Activated naive CD8-positive, alpha-beta T cell treated with anti-CD3 and anti-CD28 coated beads, Interleukin-2, amount 50 U/mL, for 16 hours (primary cell): ENCODE measurements at places on chromosomes 12 and 14.

- DNase-seq = no peak
Measured at GRCh38 chr12:71552728-71553501, 110.7 kb downstream of the ZFC3H1 start.

DNA sequence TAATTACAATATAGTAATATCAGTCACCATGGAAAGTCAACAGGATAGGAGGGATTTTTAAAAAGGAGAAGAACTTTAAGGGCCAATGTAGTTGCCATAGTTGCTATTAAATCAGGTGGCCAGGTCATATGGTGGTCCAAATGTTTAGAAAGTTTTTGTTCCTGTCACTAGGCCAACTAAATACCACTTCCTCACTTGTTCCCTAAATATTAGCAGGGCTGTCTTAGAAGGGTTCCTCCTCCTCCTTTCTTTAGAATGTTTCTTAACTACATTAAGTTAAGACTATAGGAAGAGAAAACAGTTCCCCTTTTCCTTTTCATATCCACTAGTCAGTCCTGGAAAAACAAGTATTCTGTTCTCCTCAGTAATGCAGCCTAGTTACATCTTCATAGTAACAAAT is 50.3 kb downstream of the MON2 start:
- no peak for DNase-seq

DNA sequence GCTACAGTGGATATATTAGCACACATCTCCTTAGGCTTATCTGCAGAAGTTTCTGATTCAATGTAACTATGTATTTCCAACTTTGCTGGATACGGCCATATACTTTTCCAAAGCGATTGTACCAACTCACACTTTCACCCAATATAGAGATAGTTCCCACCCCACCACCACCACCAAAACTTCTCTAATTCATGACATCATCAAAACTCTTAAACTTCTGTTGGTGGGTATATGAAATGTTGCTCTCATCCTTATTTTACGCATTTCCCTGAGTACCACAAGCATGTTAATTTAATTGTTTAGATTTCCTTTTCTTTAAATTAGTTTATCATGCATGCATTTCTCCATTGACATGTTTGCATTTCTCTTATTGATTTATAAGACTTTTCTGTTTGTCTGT is 95.6 kb downstream of the PRKD1 start:
- DNase-seq = no peak

GRCh38 chr12:13045816-13046215 is 1.6 kb downstream of the FAM234B start:
- no peak for DNase-seq

DNA sequence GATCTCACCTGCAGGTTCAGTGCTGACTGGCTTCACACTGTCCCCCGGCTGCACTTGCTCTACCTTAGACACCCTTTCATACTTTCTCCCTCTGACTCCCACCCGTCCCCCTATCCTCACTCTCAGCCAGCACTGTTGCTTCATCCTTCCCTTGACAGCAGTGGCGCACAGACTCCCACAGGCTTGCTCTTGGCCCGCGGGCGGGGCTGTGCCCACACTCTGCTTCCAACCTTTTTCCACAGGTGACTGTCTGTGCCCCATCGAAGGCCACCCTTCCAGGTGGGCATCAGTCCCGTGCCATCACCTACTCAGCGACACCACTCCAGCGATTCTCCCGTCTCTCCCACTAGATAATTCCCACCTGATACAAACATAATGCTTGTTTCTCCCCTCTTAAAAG is 1.0 kb upstream of the RPS6KL1 start:
- DNase-seq = no peak

DNA sequence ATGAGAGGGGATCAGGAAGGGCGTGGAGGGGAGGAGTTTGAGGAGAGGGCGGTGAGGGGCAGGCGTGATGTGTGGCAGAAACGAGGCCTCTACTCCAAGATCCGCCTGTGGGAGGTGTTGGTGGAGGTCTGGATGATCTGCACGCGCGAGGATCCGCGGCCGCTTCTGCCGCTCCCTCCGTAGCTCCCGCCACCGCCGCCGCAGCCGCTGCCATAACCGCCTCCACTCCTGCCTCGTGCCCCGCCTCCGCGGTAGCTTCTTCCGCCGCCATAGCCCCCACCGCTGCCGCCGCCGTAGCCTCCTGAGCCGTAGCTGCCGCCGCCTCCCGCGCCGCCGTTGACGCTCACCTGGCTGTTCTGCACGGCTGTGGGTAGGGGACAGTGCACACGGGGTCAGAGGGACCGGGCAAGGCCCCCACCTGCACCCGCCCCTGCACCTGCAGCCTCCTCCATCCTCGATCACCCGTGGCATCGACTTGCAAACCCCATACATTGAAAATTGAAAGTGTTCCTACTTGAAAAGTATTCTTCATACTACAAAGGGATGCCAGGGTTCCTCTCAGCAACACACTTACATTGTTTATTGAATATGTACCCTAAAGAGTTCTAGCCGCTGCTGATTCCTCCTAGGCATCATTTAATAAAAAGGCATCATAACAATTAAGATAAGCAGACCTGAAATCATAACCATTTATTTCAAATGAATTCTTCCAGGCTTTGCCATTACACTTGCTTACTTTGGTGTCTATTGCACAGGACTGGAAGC is 11.1 kb upstream of the KRT1 start:
- peak; percentile 21 for DNase-seq

DNA sequence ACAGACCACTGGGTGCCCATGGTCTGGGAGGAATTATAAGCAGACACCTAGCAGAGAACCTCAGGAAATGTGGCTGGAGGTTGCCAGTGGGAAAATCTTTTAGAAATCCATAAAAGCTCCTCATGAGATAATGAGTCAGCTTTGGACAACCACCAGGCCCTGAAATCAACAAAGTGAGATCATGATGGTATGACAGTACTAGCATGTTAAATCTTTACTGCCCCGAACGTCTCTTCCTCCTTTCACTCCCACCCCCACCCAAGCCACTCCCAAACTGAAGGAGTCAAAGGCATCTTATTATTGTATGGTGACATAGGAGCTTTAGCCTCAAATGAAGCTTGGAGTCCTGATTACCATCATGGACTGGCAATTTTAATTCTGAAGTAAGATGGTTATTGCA is 240.0 kb downstream of the DIO2 start:
- DNase-seq = no peak
